ENCODE measurements at places on chromosomes 2 and 18.
A peak's percentile ranks its signal among the peaks of the same experiment; 100 is the strongest.

GRCh38 chr2:221102896-221103688 is 469.0 kb downstream of the EPHA4 start:
- no peak for DNase-seq

- DNase-seq = no peak
These were observed 172.8 kb upstream of the SESTD1 start for GRCh38 chr2:179437430-179437829.

GRCh38 chr2:69060938-69061501 is 48.0 kb downstream of the ANTXR1 start:
- DNase-seq = no peak

- DNase-seq = no peak
These were observed 120.2 kb upstream of the TMEFF2 start for GRCh38 chr2:192314800-192315481.

DNA sequence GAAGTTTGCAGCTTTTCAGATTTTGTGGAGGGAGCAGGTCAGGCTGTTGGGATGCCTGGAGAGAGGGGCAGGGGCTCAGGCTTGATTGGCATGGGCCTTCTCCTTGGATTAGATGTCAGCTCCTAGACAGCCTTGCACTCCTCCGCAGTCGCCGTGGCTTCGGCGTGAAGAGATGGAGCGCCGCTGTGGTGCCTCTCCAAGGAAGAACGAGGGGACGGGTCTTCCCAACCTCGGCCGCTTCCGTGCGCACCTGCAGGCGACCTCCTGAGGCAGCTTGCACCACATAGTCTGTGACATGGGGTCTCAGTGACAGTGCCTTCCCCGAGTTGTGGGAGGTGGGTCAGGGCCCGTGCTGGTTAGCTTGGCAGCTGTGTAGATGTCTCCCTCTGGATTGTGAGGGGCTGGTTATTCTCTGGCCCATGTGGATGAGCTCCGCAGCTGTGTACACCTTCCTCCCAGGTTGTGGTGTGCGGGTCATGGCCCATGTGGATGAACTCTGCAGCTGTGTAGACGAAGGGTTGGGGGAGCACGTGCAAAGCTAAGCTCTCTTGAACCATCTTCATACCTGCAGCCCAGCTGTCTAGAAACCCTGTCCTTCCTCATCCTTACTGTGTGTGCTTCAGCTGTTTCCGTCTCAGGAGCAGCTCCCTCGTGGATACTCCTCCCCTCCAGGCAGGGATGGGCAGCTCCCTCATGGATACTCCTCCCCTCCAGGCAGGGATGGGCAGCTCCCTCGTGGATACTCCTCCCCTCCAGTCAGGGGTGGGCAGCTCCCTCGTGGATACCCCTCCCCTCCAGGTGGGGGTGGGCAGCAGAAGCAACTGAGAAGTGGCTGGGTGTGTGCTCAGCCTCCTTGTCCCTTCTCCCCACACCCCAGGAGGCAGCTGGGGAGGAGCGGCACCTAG is 170.3 kb downstream of the LDLRAD4 start:
- DNase-seq = no peak

DNA sequence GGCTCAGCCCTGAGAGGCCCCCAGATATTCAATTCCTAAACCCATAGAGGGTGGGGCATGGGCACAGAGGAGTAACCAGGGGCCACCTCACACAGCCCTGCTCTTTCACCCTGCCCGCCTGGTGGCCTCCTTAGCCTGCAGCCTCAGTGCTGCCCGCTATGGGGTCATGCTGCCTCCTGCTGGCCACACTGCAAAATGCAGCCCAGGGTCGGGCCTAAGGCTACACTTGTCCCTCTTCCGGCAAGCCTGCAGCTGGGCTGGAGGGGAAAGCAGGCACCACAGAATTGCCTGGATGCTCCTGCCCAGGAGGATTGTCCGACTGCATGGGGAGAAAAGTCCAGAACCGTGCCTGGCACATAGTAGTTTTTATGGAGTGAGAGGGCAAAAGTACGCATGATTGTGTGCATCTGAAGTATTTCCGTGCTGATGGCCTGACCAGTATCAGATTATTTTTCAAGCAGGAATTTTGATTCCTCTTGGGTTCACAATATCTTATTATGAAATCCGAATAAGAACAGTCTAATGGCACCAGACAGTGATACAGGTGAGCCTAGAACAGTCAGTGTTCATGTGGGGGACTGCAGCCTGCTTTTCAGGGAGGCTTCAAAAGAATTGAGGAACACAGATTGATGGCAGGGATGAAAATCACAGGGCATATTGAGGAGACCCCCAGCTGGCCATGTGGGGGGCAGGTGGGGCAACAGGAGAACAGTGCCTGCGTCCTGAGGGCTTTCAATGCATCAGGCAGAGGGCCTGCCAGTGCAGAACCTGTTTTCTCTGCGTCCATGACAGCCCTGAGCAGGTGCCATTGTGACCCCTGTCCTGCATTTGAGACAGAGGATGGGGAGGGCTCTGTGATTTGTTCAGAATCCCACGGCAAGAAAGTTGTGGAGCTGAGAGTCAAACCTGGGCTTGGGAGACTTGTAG is 51.2 kb upstream of the ALPP start:
- peak; percentile 85 for DNase-seq

- DNase-seq = peak; percentile 9
These were observed 55.7 kb downstream of the NPAS2 start for GRCh38 chr2:100875516-100876230.

Measured in CD4-positive, alpha-beta T cell treated with Interleukin-6 for 4 hours (primary cell).